GM12891 (cell line): ENCODE measurements at places on chromosomes 7 and 10.
A peak's percentile ranks its signal among the peaks of the same experiment; 100 is the strongest.

DNA sequence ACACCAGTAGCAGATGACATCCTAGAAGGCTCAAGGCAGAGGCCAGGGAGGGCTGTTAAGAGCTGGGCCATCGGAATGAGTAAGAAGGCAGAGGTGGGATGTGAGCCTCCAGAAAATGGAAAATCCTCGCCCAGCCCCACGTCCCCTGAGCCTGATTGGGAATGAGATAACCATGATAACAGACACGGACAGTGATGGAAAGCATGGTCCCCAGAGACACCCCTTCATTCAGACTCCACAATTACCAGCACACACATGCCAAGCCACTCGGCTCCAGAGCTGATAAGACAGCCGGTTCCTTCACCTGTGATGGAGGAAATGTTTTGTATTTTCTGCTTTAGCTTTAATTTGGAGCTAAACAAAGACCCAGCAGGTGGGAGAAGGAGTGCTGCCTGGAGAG is 106.0 kb downstream of the GRID1 start:
- no peak for DNase-seq

DNA sequence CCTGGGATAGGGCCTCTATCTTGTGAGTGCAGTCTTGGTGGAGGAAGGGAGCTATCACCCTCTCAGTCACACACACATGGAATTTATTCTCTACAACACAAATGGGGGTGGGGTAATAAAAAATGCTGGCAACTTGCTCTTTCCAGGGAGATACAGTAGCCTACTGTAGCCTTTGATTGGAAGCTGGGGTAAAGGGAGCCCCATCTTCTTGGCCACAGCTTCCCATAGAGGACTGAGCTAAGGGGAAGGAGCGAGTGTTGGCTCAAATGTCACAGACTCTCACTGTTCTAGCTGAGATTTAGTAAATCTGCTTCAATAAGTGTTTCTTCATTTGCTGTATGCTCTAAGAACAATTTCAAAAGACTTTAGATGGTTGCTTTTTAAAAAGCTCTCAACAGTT is 222.2 kb upstream of the CXCL12 start:
- DNase-seq: no peak

DNA sequence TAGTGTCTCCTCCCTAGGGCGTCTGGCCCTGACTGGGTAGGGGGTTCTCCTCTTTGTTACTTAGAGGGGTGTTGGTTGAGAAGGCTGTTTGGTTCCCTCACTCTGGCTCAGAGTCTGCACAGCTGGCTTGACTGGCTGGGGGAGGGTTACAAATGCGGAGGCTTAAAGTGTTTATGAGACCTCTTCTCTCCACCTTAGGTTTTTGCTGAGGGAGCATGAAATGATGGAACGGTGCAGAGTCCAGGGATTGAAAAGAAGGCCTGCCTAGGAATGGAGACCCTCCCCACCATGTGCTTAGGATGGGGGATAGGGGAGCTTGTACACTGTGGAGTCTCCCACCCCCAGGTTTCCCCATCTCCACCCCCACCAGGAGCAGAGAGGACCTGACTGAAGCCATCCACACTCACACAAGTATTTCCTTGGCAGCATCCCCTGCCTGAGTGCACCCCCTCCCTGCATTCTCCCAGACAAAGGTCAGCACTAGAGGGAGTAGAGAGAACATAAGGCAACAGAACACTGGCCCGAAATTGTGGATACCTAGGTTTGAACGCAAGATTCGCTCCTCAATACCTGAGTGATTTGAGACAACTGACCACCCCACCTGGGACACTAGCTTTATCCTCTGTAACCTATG is 1.7 kb upstream of the LDB1 start:
- DNase-seq: no peak

DNA sequence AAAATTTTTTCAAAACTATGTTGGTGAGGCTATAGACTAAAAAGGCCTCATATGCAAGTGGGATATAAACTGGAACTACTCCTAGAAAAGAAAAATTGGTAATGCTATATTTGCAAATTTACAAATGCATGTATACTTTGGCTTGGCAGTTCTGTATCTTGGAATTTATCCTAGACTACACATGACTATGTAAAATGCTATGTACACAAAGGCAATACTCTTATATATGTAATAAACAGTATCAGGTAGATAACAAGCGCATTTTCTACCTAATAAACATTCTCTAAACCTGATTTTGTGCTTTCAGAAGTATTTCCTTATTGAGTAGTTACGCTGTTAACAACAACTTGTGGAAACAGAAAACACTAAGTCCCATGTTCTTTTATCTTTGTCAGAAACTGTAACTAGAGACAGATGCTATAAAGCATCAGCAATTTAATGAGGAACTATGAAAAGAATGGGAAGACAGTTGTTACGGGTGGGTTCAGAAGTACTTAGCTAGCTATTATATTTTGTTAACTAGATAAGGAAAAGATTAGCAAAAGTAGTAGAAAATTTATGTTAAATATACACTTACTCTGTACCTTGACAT is 107.8 kb downstream of the ARHGAP12 start:
- DNase-seq: no peak

DNA sequence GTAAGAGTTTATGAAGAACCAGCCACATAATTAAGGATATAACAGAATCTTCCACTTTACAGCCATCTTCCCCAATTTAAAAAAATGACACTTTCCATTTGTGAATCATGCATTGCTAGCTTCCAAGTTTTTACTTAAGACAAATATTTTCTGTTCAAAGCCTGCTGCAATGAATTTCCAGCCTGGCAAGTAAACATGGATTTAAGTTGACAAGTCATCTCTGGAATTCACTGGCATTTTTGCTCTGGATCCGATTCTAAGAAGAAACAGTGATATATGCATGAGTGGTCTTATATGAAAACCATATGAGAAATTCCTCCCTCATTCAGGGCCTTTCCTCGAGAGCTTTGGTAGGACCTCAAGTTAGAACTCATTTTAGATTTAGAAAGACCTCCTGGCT is 116.1 kb upstream of the CDCA7L start:
- no peak for DNase-seq

GRCh38 chr7:154592388-154592787 is 410.5 kb downstream of the PAXIP1 start:
- no peak for DNase-seq

DNA sequence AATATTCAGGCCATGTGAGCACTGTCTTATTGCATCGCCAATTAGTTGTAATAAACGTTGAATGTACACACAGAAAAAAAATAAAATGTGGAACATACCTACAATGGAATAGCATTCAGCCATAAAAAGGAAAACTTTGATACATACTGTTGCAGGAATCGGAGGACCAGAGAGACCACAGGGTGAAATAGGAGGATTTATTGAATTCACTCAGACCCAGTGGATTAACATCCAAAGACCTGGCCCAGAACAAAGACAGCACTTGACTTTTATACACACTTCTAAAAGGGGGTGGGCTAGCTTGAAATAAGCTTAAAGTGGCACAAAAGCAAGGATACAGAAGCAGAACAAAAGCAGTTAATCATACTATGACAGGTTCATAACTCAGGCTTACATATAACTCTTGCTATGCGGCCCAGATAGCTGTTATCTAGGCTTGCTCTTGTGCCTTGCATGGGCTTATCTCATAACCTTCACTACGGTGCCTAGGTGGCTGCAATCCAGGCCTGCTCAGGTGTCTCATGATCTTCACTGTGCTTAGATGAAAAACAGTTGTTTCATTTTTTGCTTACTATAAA is 292.2 kb upstream of the TAC1 start:
- no peak for DNase-seq

DNA sequence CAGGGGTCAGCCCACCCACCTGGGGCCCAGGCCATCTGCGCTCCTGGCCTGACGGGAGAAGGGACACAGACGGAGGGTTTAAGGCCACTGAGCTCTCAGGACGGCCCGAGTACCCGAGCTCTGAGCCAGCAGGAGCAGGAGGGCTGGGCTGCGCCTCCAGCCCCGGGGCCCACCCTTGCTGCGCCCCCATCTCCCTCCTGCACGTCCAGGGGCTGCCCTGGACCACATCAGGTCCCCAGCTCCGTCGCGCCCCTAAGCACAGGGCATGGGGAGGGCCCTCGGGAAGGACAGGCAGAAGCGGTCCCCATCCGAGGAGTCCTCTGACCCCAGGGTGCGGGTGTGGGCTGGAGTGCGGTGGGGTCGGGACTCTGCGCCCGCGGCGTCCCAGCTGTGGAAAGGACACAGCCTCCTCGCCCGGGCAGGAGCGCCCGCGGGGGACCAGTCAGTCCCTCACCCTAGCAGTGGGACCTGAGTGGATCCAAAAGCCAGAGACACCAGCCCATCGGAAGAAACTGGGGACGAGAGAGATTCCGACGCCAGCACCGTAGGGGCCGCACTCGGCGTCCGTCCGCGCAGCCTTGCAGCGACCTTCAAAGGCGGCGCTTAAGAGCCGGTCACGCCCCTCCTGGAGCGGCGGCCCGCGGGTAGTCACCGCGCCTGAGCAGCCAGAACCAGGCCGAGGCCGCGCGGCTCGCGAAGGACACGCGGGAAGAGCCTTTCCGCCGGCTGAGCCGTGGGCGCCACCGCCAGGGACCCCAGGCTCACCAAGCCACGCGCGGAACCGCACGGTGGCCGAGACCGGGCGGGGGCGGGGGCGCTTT is 15.9 kb downstream of the CAMK2B start:
- no peak for DNase-seq

DNA sequence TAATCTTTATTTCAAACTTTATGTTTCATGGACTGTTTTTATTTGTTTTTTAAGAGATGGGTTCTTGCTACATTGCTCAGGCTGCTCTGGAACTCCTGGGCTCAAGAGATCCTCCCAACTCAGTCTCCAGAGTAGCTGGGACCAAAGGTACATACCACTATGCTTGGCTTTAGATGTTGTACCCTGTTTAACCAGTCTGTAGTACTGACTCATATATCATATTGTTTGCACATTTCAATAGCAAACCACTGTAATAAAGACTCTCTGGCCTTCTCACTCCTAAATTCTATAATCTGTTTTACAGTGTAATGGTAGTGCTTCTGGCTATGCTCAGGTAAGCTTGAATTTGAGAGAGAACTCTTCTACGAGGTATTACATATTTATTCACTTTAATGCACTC is 413.6 kb upstream of the PCDH15 start:
- DNase-seq: no peak

- no peak for DNase-seq
Measured at GRCh38 chr7:112071856-112072255, 134.3 kb downstream of the DOCK4 start.

GRCh38 chr7:56174875-56175760 is 58.9 kb upstream of the NUPR2 start:
- peak; percentile 5 for DNase-seq

DNA sequence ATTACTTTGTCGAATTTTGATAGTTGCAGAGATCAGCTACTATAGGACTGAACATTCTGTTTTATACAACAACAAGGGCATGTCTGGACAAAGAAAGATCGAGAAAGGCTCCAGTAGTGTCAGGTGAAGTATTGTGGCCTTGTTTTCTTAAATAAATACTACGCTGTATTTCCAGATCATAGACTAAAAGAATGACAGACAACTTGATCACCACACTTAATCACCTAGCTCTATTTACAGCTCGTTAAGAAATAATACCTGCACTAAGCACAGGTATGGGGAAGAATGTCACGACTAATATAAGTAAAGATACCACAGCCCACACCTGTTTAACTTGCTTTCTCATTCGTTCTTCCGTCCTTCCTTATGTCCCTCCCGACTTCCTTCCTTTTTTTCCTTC is 269.2 kb downstream of the HGF start:
- no peak for DNase-seq

DNA sequence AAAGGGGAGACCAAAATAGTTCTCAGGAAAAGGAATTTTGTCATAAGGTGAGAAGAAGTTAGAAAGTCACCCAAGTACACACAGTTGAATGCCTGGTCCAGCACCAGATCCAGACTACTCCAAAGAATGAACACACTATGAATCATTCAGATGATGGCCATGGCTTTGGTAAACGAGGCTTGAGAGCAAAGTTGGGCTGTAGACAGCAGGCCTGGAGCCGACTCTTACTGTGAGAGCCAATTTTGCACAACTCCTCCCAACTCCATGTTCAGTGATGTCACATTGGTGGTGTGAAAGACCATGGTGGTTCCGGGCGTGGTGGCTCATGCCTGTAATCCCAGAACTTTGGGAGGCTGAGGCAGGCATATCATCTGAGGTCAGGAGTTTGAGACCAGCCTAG is 131.6 kb downstream of the PKD1L1 start:
- no peak for DNase-seq

DNA sequence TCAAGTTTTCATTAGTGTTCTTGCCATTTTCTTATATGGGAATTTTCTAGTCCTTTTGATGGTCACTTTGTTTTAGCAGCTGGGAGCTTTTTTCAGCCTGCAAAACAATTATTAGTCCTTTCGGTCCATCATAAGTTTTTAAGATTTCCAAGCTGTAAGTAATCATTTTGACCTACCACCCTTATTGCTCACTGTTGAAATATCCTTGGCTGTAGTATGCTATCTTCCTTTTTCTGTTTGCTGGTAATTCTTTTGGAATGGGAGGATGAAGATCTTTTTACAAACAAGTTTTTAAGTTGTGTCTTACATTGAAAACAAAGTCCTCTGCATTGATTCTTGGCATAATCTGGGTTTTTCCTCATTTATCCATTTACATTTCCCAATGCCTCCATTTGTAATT is 24.0 kb downstream of the BZW2 start:
- no peak for DNase-seq

GRCh38 chr7:45230083-45230482 is 72.5 kb downstream of the RAMP3 start:
- no peak for DNase-seq

GRCh38 chr10:79453392-79453791 is 8.0 kb upstream of the ZCCHC24 start:
- no peak for DNase-seq

DNA sequence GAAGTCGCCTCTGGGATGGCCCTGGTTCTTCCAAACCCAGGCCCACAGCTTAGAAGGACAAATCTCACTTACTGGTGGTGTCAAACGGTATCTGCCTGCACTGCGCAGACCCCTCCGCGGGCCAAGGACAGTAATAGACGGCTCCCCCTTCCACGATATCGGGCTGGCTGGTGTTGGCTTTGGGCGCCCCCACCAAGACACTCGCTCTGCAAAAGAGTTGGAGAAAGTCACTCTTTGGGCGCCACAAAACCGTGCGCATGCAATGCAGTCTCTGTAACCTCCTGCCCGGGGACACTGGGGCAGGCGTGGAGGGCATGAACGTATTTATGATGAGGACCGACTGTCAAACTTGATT is 1.1 kb downstream of the ITGA8 start:
- no peak for DNase-seq

- no peak for DNase-seq
Measured at GRCh38 chr7:78850093-78850740, 603.2 kb downstream of the MAGI2 start.

GRCh38 chr10:104256335-104256961 is 1.8 kb downstream of the GSTO1 start:
- DNase-seq: no peak

DNA sequence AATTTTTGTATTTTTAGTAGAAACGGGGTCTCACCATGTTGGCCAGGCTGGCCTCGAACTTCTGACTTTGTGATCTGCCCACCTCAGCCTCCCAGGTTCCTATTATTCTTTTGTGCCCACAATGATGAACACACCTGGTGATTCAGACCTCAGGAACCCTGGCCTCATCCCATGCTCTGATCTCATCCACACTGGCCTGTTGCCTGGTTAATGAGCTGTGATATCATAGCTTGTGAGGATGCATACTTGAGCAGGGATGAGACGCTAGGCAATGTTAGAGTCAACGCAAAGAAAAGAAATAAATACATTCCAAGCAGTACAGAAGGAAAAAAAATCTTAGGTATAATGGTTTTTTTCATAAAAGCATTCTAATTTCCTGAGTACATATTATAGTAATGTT is 82.4 kb upstream of the RNF32 start:
- DNase-seq: no peak

GRCh38 chr7:28292834-28293526 is 112.4 kb upstream of the JAZF1 start:
- no peak for DNase-seq

- DNase-seq: no peak
Measured at GRCh38 chr10:77267703-77268675, 369.6 kb downstream of the KCNMA1 start.
